ENCODE measurements at places on chromosomes 5 and 9. TPM values are rescaled to one million over a fixed set of nuclear protein-coding genes. Genes with fewer than 3 reads are reported as not detected.

CAPSL gene
- total RNA-seq, result not detected

- no peak for DNase-seq
- H3K36me3 ChIP-seq, result no peaks in the 10 kb centered on the region
- no peak overlapping the region for H3K27ac ChIP-seq
Observed at GRCh38 chr5:157463621-157464518, 3.9 kb downstream of the NIPAL4 start.

FCN1 gene
- total RNA-seq, result 99.1 TPM

SLCO6A1 gene
- total RNA-seq, result not detected

PLAC8L1 gene
- total RNA-seq, result 0.88 TPM

- no peaks in the 10 kb centered on the region for H3K36me3 ChIP-seq
- H3K27ac ChIP-seq, result no peak overlapping the region
- DNase-seq, result no peak
- H3K4me3 ChIP-seq, result no peak overlapping the region
- no peaks in the 10 kb centered on the region for H3K4me1 ChIP-seq
Observed at GRCh38 chr9:107999011-107999410, 509.4 kb upstream of the KLF4 start.

FAM221B gene
- 0.32 TPM for total RNA-seq

All from naive thymus-derived CD4-positive, alpha-beta T cell (primary cell).